H9 (cell line): ENCODE measurements at places on chromosomes 6 and 20. TPM values are rescaled to one million over a fixed set of nuclear protein-coding genes. Genes with fewer than 3 reads are reported as not detected.

DNA sequence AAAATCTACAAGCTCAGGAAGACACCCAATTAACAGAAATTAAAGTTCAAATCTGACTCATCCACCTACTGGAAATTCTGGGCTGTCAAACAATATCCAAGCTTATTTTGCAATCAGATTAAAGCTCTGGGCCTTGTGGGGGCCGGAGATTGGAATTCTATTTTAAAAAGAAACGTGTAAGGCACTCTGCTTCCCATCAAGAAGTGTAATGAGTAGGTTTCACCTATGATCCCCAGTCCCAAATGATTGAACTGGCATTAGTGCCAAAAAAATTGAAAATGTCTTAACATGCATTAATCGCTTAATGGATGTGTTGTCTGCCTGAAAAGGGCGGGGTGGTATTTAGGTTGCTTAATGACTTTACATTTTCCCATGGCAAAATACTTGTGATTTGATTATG is 542.4 kb upstream of the BTBD3 start:
- peaks cover 5% of the 10 kb centered on the region; the same call in 1 of the 2 replicates for H3K4me1 ChIP-seq
- DNase-seq = no peak
- H3K27me3 ChIP-seq = no peaks in the 10 kb centered on the region
- H3K4me3 ChIP-seq = no peak overlapping the region
- no peaks in the 10 kb centered on the region for H3K36me3 ChIP-seq
- H3K27ac ChIP-seq = no peak overlapping the region

KIF6 gene
- total RNA-seq = 0.63 and 0.88 TPM in 2 replicates

TFEB gene
- total RNA-seq = 1.2 and 2.4 TPM in 2 replicates

DNA sequence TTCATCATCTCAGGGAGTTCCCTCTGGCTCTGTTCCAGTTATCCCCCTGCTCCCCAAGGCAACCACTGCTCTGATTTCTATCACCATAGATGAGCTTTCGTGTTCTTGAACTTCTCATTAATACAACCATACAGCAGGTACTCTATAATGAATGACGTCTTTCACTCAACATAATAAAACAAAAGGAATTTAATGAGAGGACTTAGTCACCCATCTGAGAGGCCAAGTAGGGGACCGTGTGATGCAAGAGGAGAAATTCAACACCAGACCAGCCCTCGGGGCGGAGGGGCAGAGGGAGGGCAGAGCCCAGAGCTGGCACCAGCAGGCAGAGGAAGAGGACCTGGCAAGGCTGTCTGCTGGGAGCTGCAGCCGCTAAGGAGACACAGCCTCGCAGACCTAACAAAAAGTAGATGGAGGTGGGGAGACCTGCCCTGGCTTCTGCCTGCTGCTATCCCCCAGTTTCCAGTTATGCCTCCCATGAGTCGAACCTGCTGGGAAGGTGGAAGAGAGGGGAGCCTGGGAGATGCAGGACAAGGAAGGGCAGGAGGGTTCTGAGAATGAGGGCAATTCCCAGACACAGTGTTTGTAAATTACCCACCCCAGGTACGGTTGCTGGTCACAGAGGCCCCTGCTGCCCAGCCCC is 13.8 kb downstream of the CCN5 start:
- no peak overlapping the region for H3K27ac ChIP-seq
- no peaks in the 10 kb centered on the region for H3K27me3 ChIP-seq
- no peaks in the 10 kb centered on the region for H3K36me3 ChIP-seq
- H3K4me1 ChIP-seq = no peaks in the 10 kb centered on the region; the same call in 1 of the 2 replicates
- DNase-seq = peak; percentile 71

PNPLA1 gene
- total RNA-seq = 0.09 TPM in 1 of 2 replicates, not detected in the other

DNA sequence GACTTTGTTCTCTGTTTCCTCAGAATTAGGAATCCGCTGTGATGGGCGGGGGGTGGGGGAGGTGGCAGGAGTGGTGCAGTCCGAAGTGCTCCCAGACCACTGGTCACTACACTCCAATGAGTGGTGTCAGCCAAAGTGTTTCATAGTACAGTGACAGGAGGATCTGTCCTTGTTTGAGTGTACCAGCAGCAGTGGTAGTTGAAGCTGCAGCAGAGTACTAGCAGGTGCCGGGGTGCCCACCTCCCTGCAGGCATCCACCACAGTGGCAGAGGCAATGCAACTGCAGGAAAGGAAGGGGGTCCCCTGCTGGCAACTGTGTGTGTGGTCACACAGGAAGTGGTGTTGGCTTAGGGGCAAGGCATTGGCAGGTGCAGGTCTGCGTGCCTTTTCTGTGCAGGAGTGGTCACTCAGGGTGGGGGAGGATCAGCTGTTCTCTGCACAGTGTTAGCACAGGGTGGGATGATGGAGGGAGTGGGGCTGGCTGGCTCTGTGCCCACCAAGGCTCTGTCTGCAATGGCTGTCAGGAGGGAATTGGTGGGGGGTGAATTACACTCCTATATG is 9.7 kb downstream of the HLA-DOB start:
- no peak overlapping the region for H3K4me3 ChIP-seq
- H3K36me3 ChIP-seq = no peaks in the 10 kb centered on the region
- no peak overlapping the region for H3K27ac ChIP-seq
- no peaks in the 10 kb centered on the region for H3K4me1 ChIP-seq

- no peak overlapping the region for H3K27ac ChIP-seq
- no peaks in the 10 kb centered on the region for H3K27me3 ChIP-seq
- H3K4me3 ChIP-seq = no peak overlapping the region
- H3K4me1 ChIP-seq = no peaks in the 10 kb centered on the region
- DNase-seq = no peak
Measured at GRCh38 chr6:7986219-7986618, 75.6 kb upstream of the TXNDC5 start.

DNA sequence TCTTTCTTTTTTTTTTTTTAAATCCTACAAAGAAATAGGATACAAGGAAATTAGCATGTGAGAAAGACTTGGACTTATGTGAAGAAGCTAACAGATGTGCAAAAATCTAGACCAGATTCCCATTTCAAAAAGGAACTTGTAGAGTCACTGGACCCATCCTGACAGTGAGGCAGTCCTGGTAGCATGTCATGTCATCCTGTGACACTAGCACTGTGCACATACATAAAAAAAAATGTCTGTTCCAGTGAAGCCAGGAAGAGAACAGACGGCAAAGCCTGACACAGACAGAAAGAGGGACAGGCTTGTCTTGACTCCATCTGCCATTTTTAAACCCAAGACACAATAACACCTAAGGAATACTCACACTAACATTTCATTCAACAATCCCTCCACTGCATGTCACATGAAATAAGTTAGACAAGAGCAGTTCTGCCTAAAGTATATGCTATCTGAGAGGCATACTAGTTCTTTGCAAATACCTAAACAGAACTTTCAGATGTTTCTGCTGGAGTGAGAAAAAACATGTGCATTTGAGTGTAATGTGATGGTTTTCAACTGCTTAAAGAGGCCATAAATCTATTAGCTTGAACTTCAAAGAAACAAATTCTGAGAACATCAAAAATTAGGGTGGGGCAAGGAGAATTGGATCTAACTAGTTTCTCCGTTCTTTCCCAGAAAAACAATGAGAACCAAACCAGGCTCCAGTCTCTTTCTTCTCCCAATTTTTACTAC is 159.6 kb downstream of the BACH2 start:
- H3K27ac ChIP-seq = no peak overlapping the region
- no peaks in the 10 kb centered on the region for H3K27me3 ChIP-seq
- H3K4me1 ChIP-seq = no peaks in the 10 kb centered on the region; the same call in 1 of the 2 replicates
